ENCODE measurements at places on chromosomes 5 and 9. TPM values are rescaled to one million over a fixed set of nuclear protein-coding genes. Genes with fewer than 3 reads are reported as not detected.

The CCDC187 gene
- not detected for total RNA-seq

The PCDHGA8 gene
- total RNA-seq = 2.4 TPM

The NR6A1 gene
- 0.23 TPM for total RNA-seq

The PCDHB16 gene
- total RNA-seq = 3.0 TPM

The NLN gene
- total RNA-seq = 17.6 TPM

The WDR31 gene
- total RNA-seq = 2.1 TPM

The FAM169A gene
- total RNA-seq = 0.65 TPM

The PCDHGB5 gene
- 8.1 TPM for total RNA-seq

The CXCL14 gene
- total RNA-seq = 52.6 TPM

The CMBL gene
- total RNA-seq = 11.8 TPM

The LHX2 gene
- total RNA-seq = not detected

DNA sequence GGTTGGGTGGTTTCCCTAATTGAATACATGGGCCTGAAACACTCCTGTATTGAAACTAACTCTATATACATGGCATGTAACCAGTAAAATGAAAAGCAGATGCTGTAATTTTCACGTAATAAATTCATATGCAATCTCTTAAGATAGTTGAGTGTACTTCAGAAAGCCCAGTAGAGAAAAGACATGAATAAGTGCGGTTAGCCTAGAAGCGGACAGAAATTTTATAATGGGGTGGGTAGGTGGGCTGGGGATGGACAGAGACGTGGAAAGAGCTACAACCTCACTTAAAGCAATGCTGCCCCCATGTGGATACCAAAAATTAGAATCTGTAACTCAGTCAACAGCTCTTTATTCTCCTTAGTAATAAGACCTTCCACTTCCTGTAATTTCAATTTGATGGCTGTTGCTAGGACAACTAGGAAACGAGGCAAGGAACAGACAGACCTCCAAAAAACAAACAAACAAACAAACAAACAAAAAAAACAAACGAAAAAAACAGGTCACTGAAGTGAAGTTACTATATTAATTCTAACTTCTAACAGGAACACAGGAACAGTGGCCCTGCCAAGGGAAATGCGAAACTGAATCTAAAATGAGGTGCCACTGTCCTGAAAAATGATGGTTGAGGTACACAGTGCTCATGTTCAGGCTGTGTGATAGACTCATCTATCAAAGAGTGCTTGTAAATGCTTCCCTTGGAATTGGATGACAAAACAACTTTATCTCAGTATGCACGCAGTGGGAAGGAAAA, 103.4 kb upstream of the GNA14 start:
- DNase-seq = no peak

DNA sequence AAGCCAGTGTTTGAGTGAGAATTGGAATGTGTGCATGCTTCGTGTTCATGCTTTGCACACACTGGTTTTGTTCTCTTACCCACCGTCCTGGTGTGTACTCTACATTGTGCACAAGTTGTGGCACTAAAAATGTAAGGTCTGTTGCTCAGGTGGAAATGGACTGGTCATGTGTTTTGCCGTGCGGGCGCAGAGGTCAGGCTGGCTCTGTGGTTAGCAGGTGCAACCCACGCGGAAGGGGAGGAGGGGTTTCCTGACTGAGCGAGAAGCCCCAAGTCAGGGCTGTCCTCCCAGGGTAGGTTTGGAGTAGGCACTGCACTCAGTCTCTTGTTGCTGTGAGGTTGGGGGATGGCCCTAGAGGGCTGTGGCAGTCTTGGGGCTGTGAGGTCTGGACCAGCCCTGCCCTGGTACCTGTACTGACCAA, 86.6 kb downstream of the EHMT1 start:
- no peak for DNase-seq

DNA sequence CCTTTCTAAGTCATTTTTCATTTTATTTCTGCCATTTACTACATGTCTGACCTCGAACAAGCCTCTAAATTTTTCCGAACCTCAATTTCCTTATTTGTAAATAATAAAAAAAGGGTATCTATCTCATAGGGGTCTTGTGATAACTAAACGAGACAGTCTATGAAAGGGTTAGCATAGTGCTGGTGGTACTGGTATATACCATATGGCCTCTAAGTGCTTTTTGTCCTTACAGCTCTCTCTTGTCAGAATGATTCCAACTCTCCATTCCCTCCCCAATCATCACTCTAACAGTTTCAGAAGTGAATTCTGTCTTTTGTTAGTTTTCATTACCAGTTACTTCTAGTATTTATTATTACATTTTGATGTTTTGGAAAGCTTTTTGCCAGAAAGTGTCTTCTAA, 85.5 kb upstream of the ACTBL2 start:
- no peak for DNase-seq

DNA sequence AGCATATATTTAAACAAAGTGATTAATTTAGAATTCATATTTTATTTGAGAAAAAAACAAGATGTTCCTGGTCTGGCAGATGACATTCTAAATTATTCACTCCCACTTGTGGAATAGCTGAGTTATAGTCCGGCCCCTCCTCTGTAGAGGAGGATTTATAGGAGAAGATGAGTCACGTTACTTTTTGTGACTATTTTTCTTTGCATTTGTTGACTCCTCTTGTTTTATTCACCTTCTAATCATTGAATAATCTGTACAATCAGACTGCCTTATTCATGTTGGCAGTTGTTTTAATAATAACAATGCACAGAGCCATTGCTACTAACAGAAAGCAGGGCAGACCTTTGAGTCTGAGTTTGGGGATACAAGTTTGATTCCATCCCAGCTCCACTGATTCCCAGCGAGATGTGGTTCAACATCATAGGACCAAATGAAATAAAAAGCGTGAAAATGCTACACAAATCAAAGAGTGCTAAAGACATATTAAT, 23.2 kb downstream of the DOCK8 start:
- DNase-seq = no peak

DNA sequence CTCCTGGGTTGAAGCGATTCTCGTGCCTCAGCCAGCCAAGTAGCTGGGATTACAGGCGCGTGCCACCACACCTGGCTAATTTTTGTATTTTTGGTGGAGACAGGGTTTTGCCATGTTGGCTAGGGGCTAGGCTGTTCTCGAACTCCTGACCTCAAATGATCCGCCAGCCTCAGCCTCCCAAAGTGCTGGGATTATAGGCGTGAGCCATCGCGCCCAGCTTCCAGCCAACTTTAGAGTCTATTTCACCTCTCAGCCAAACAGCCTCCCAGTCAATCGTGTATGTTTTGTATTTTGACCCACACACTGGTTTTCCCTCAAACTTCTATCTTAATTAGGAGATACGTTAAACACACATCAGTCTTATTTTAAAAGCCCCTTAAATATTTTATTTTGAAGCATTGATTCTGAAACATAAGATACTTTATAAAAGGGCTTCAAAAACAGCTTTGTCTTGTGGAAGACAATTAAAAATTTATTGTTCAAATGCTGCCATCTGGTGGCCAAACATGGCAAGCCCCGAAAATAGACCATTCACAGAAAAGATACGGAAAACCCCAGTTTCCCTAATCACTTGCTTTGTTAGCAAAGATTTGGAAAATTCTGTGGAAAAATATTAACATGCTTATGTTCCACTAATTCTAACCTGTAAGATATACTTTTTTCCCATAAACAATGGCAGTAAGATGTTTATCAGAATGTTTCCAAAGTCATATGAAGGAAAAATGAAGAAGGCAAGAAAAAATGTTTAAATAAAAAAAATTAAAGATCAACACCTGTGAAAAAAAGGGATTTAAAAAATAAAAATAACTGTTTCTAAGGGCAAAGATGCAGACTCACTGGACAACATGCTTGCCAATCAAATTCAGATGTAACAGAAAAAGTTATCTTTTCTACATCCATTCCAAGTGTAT, 33.1 kb downstream of the APTX start:
- no peak for DNase-seq

DNA sequence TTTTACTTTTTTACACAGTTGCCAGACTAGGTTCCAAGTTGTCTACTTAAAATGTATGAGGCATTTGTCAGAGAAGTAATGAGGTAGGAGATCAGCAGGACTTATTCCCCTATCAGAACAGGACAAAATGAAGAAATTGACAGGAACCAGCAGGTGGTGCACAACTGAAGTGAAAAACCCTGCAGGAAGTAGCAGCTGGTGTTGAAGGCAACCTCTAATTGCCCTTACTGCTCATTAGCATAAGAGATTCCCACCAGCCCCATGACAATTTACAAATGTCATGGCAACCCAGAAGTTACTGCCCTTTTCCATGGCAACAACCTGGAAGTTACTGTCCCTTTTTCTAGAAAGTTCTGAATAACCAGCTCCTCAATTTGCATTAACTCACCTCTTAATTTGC, 5.4 kb downstream of the PCDHB15 start:
- DNase-seq = no peak

GRCh38 chr5:143432658-143433239, 29.3 kb upstream of the NR3C1 start:
- no peak for DNase-seq

GRCh38 chr9:103615994-103616393, 478.1 kb upstream of the SMC2 start:
- DNase-seq = no peak

- no peak for DNase-seq
These were observed 57.2 kb downstream of the MARCHF3 start for GRCh38 chr5:126973193-126973592.

DNA sequence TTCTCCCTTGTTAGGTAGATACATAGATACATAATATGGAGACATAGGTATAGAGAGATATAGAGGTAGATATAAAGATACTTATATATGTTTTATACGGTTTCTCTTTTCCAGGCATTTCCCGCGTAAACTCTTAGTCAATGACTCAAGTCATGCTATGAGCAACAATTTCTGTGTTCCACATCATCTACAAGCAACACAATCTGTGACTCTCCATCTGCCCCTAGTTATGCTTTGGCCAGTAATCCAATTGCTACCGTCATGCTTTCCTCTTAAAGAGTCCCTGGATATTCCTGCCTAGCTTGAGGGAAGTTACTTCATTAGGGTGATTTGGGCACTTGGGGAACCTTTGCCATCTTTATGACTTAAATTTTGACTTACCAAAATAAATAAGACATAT, 129.0 kb upstream of the ADAMTS16 start:
- DNase-seq = no peak

- DNase-seq = no peak
These were observed 76.3 kb downstream of the SCAI start for GRCh38 chr9:125066839-125067619.

- DNase-seq = no peak
These were observed 131.4 kb downstream of the COMMD10 start for GRCh38 chr5:116216246-116216645.

GRCh38 chr9:792331-793260, 48.9 kb upstream of the DMRT1 start:
- DNase-seq = no peak

DNA sequence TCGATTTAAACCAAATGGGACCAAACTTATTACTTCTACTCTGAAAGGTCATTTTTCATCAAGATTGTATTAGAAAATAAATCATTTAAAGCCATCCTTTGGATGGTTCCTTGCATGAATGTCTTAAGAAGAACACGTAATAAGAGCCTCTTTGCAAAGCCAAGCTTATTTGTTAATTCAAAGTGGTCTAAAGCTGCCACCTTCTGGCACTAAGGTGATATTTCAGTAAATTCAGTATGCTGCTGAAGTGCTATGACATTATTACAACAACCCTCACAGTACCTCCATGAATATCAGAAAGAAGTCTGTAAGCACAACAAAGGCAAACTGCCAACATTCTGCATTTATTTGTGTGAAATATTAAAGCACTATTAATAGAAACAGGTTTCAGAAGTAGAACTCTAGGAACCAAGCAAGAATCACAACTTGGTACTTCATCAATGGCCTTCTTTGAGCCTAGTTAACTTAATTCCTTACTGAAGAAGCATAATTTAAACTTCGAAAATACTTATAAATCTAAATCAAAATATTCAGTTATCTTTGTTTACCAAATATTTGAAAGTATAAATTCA, 53.1 kb upstream of the TYRP1 start:
- DNase-seq = no peak

GRCh38 chr5:104045987-104046386, 483.4 kb upstream of the NUDT12 start:
- DNase-seq = no peak

DNA sequence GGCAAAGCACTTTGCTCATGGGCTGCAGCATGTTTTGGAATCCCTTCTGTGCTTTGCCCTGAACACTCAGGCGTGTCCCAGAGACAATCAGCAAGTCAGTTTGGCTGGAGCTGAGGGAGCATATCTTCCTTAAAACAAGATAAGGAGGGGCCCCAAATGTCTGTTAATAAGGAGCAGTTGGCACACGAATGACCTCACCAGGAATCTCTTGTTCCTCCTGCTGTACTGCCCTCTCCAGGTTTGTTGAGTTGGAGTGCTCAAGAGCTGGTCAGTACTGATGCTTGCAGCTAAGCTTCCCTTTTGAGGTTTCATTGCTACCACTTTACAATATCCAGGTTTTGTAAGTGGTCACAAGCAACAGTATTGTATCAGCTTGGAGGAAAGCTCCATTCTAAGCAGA, 101.3 kb upstream of the EGFLAM start:
- no peak for DNase-seq

DNA sequence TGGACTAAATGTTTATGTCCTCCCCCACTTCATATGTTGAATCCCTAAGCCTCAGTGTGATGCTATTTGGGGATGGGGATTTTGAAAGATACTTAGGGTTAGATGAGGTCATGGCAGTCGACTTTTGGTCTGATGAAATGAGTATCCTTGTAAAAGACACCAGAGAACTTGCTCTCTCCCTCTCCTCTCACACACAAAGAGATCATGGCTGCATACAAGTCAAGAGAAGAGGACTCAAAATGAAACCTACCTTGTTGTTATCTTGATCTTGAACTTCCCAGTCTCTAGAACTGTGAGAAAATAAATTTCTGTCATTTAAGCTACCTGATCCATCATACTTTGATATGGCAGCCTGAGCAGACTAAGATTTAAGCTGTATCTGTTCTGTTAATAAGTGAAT, 144.0 kb upstream of the HAPLN1 start:
- DNase-seq = no peak

- no peak for DNase-seq
These were observed at the start of gene LRRTM2 for GRCh38 chr5:138874771-138875551. LRRTM2 (minus strand) TSS chr5:138875335; CDS start chr5:138874911, 424 bp downstream.

DNA sequence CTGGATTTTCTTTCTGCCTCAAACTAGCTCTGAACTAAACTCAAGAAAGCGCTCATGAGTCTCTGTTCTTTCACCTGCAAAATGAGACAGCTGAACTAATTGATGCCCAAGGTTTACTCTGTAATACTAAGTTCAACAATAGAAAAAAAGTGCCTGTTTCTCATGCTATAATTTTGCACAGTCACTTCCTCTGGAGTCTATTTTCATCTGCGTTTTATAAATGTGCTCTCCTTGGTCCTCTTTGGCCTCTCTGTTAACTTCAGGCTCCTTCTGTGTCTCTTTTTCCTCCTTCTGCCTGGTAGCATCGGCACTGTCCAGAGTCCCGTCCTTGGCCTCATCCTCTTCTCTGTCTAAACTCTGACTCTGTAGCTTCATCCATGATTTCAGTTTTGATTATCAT, 311.9 kb upstream of the TLE4 start:
- no peak for DNase-seq

- no peak for DNase-seq
These were observed 89.7 kb upstream of the CCNG1 start for GRCh38 chr5:163347671-163348070.

DNA sequence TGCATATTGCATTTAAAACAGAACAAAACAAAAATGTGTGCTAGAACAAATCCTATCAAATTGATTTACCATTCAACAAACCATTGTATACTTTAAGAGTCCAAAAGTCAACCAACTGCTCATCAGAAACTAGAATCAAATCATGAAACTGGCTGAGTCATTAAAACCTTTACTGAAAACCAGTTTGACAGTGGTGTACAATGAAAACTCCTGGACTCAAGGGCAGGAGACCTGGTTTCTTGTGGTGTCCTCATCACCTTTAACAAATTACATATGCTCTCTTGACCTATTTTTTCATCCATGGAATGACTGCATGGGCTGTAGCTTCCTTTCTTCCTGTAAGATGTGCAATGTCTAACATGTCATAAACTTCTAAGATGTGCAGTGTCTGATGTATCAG, 315.3 kb upstream of the SLC30A5 start:
- DNase-seq = no peak
